Brain microvascular endothelial cell (primary cell): ENCODE measurements at places on chromosomes 5 and 9.

DNA sequence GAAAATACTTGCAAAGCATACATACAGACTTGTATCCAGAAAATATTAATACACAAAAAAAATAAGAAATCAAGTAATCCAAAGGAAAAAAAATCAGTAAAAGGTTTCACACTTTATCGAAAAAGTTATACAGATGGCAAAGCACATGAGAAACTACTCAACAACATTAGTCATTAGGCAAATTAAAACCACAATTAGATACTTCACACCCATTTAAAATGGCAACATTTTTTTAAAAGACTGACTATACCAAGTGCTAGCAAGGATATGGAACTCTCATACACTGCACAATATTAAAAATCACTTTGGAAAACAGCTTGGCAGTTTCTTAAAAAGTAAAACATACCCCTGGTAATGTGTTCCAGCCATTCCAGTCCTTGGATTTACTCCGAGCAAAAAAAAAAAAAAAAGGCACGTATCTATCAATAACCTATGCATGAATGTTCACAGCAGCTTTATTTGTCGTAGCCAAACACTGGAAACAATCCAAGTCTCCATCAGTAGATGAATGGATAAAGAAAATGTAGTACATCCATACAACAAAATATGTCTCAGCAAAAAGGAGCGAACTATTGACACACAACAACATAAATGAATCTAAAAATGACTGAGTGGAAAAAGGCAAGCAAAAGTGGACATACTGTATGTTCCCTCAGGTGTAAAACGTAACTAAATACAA is 66.0 kb downstream of the GNAQ start:
- DNase-seq = no peak

DNA sequence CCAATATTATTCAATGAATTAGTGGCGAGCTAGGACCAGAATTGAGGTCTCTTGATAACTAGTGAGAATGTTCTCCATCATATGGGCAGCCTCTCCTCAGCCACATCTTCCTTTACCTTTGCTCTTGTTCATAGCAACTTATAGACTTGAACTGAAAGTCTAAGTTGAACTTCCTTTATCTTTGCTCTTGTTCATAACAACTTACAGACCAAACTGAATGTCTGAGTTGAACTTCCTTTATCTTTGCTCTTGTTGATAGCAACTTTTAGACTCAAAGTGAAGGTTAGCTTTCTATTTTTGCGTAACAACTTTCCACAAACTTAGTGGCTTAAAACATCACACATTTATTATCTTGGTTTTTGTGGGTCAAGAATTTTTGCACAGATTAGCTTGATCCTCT is 146.4 kb upstream of the C9orf72 start:
- no peak for DNase-seq

DNA sequence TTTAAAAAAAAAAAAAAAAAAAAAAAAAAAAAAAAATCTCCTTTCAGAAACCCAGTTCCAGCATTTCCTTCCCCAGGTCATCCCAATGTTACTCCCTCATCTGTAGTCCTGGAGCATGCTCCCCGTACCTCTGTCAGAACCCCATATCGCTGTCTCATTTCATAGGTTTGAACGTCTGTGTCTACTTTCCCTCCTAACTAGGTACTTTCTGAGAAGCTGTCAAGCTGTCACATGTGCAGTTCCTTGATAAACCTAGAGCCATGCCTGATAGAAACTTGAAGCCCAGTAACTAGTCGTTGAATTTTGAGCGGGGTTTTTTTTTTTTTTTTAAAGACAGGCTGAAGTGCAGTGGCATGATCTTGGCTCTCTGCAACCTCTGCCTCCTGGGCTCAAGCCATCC is 15.6 kb downstream of the EXOSC3 start:
- no peak for DNase-seq

- no peak for DNase-seq
Observed at GRCh38 chr5:37871023-37871815, 31.4 kb upstream of the GDNF start.

DNA sequence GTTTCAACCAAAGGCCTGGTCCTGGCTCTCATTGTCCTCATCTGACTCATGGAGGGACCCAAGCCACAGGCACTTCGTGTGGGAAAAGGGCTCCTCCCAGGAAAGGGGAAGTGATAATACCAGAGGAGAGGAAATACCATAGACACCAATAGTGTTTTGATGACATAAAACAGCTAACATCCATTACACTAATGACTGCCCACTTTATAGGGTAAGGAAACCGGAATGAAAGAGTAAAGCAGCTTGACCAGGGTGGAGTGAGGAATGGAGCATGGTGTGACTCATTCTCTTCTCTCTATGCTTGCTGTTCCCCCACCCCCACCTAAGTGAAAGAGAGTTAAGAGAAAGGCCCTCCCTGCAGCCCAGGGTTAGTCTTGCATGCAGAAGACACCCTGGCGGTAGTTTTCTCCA is 67.4 kb upstream of the HRH2 start:
- DNase-seq = peak; percentile 90

DNA sequence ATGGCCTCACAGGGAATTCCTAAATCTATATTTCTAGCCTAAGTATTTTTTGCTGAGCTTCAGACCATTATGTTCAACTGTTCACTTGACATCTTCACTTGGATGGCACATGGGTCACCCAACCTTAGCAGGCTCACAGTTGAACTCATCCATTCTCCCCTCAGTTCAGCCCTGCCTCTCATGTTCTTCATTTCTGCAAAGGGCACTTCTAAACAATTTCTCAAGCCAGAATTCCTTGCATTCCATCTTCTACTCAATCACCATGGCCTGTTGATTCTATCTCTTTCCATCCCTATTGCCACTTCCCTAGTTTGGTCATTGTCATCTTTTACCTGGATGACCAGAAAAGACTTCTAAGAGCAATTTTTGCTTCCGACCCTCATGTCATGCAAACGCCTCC is 7.3 kb upstream of the RGS3 start:
- no peak for DNase-seq

DNA sequence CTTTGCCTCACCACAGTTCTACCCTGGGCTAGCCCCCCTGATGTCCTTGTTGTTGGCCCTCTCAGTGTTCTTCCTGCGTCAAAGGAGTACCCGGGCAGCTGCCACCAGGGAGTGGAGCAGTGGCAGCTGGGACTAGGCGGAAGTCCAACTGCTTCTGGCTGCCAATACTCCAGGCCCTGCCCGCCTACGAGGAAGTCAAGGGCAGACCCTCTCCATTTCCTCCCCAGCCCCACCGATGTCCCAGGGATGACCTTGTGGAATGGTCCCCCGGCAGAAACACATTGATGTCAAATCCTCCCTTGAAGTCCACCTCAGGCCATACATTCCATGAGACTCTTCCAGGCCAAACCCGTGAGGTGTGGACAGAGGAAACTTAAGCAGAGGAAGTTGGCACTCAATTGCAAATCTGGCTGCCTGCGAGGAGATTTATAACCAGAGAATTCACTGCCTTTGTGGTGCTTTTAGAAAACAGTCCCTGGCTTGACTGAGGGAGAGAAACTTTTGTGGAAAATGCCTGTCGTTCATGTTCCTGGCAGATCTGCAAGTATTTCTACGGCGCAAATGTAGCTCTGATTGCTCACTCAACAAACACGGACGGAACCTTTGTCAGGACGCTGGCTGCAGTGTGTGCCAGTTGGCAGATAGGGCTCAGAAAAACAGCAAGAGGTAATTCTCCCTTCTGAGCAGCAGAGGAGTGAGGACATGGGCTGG is 339.7 kb downstream of the RAB3C start:
- DNase-seq = no peak

- DNase-seq = no peak
Observed at GRCh38 chr9:135632841-135633240, 6.5 kb downstream of the GLT6D1 start.

- DNase-seq = no peak
Observed at GRCh38 chr5:33558489-33558888, 117.7 kb downstream of the TARS1 start.

DNA sequence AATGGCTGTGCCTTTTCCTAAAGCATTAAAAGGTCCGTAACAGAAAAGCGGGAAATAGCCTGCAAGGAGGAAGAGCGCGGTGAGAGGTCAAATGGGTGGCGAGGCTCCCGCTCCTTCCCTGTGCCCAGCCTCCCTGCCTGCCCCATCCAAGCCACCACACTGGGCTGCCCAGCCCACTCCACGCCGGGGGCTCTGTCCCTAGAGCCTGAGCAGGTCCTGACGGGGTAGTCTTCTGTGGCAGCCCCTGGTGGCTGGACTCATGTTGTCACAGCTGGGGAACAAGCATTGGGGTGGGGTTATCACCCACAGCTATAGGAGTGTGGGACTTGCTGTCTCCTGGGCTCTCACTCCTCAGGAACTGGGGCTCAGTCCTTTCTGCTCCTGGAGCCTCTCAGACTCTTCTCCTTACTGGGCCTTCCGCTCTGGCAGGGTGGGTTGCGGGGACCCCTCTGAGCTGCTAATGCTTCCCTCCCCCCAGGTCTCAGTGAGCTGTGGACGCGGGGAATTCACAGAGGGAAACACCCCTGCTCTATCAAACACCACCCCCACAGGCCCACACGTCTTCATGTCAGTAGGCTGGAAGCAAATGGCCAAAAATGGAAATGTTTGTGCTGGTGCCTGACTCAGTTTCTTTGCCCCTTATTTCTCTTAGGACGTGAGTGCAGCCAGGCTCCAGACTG is 152.4 kb upstream of the PHYKPL start:
- no peak for DNase-seq

- DNase-seq = no peak
Observed at GRCh38 chr5:39711821-39712220, 287.0 kb upstream of the DAB2 start.

DNA sequence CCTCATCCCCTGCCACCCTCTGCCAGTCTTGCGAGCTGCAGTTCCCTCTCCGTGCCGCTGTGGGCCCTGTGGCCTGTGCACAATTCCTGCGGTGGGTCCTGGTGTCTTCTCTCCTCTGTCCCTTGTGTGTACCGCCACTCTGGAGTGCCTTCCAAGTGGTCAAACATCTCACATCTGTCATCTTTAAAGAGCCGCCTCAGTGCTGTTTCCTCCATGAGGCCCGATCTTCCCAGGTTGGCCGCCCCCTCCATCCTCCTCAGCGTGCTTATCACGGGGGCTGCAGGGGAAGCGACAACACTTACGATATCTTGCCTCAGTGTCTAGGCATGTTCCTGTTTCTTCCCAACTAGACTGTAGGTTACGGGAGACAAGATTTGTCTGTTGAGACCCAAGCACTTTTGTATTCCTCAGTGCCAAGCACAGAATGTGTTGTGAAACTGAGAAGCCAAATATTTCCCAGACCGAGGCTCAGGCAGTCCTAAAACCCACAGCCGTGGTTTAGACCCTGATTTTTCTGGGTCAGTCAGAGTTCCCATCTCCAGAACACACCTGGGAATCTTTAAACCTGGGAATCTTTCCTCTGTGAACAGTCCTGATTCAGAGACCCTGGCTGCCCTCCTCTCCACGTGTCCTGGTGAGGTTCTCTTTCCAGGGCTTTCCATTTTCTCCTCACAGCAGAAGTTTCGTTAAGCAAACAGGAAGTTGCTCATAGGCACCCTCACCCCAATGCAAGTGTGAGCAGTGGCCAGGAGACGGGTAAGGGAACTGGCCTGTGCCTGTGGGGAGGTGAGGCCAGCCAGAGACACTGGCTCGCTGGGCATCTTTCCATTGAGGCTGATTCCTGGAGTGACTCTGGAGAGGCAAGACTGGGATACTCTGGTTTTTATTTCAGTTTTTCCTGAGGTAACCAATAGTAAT is 28.8 kb downstream of the SLC46A2 start:
- peak; percentile 11 for DNase-seq

GRCh38 chr9:33158843-33159776 is 8.0 kb downstream of the B4GALT1 start:
- peak; percentile 36 for DNase-seq

DNA sequence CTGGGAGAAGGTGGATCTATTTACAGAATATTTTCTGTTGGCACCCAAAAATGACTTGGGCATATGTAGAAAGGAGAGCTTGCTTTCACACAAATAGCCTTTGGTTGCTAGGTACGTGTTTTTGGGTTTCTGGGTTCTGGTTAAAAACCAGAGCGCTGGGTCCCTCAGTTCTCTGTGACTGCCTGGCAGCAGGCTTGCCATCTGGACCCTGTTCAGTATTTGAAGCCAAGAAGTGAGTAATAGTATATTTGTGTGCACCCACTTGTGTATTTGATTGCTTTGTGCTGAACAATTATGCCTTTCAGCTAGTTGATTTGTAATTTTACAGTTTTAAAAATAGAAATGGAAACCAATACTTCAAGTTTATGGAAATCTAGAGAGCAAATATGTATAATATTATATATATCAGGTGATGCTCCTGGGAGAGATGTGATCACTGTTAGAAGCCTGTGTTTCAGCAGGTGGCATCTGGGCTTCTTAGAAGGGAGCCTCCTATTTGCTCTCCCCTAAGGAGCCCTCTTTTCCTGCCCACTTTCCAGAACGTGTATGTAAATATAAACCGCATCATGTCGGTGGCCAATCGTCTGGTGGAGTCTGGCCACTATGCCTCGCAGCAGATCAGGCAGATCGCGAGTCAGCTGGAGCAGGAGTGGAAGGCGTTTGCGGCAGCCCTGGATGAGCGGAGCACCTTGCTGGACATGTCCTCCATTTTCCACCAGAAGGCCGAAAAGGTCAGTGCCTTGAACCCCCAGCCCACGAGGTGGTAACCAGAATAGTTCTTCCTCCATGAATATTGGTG is 153.6 kb downstream of the TRIO start:
- DNase-seq = no peak

GRCh38 chr9:4936823-4937222 is 48.2 kb upstream of the JAK2 start:
- DNase-seq = no peak

DNA sequence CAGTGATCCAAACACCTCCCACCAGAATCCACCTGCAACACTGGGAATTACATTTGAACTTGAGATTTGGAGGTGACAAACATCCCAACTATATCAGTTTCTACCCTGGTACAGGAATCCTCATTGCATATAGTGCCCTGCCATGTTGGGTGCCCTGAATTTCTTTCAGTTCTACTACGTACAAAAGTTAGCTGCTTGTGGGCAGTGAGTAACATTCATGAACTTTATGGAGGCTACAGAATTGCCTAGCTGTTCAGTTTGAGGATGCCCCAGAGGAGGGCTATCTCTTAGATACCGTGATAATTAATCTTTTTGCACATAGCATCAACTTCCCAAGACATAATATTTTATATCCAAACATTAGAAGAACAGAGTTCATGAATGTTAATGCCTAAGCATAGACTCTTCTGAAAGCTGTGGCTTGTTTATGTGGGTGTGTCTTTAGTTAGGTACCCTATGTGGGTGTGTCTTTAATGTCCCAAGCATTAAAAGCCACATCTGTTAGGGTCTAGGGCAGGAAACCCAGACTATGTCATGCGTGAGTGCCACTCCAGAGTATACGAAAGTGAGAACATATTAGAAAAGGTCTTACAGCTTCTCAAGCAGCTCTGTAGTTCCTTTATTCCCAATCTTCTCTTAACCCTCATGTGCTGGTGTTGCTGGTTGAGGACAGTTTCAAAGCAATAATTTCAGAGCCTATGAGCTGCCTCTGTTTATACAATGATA is 47.0 kb upstream of the CHD1 start:
- no peak for DNase-seq
